Activated naive CD4-positive, alpha-beta T cell treated with anti-CD3 and anti-CD28 coated beads, Interleukin-2, amount 50 U/mL, for 16 hours (primary cell): ENCODE measurements at places on chromosomes 7 and 10.

GRCh38 chr7:26293569-26294308 is 2.1 kb downstream of the SNX10 start:
- peak; percentile 45 for DNase-seq

DNA sequence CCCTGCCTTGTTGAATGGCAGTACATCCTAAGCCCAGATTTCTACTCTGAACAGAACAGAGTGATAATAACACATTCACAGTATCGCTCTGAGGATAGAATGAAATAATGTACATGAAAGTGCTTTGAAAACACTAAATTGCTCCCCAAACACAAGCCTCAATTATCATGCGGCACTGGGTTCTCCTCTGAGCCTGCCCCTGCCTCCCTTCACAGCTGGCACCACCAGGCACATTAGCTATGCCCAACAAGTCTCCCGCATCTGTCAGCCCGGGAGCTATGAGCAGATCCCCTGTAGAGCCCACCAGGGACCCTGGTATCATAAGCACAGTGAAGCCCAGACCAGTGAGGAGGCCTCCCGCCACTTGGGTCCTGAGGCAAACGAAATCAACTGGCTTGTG is 405.5 kb downstream of the GRID1 start:
- DNase-seq: no peak

GRCh38 chr7:151198945-151199848 is 11.1 kb downstream of the H2BK1 start:
- DNase-seq: no peak

DNA sequence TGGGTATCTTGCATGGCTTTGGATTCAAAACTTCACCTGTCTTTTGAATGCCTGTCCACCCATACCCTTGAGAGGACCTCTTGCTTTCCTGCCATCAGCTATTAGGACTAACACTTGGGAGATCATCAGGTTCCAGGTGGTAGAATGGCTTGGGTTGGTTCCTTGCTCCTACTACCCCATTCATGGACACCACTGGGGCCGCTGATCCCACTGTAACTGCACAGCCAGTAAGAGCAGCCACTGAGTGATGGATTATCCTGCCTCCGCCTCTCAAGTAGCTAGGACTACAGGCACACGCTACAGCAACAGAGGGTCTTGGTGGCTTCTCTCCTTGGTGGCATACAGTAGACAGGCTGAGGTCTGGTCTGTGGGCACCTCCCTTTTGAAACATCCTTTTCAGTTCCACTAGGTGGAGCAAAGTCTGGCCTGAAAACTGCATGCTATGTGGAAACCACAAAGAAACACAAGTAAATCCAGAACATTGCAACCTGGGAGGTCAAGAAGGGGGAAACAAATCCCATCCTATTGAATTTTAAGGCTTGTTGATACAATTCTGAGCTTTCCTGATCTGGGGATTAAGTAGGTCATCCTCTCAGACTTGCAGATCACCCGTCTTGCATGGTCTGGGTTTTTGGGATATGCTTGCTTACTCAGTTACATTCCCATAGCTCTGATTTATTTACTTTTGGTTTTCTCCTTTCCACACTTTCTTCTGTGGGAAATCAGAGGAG is 9.4 kb downstream of the WBP1L start:
- DNase-seq: no peak

DNA sequence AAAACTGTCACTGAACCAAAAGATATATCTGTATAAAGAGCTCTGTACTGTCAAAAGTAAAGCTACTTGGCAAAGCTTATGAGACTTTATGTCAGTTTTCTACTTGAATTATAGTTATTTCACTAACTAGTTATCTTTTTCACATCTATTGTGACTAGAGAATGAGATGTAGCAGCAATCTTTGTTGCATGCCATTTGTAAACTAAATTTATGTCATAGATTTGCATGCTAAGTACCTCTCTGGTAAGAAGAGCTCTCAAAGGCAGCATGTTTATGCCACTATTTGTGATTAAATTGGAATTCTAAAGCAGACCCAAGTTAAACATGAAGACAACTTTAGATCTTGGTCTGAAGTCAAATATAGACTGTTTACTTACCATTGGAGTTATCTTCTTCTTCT is 300.6 kb downstream of the CNTNAP2 start:
- DNase-seq: no peak

DNA sequence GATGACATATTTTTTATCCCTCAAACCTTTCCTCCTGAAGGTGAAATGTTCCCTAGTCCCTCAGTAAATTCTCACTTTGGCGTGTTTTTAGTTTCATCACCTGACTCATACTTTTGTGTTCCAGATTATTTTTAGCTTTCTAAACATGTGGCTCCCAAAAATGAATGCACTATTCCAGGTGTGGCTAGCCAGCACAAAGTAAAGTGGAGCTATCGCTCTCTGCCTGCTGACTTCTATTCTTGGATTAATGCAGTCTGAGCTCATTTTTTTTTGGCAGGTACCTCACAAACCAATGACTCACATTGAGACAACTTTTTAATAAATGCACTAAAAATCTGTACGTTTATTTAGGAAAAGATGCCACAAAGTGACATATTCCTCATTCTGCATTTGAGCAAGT is 58.8 kb upstream of the LANCL2 start:
- no peak for DNase-seq

GRCh38 chr10:26311383-26311940 is 94.9 kb downstream of the GAD2 start:
- DNase-seq: no peak

- no peak for DNase-seq
Measured at GRCh38 chr7:57342954-57343353, 107.0 kb upstream of the ZNF716 start.

DNA sequence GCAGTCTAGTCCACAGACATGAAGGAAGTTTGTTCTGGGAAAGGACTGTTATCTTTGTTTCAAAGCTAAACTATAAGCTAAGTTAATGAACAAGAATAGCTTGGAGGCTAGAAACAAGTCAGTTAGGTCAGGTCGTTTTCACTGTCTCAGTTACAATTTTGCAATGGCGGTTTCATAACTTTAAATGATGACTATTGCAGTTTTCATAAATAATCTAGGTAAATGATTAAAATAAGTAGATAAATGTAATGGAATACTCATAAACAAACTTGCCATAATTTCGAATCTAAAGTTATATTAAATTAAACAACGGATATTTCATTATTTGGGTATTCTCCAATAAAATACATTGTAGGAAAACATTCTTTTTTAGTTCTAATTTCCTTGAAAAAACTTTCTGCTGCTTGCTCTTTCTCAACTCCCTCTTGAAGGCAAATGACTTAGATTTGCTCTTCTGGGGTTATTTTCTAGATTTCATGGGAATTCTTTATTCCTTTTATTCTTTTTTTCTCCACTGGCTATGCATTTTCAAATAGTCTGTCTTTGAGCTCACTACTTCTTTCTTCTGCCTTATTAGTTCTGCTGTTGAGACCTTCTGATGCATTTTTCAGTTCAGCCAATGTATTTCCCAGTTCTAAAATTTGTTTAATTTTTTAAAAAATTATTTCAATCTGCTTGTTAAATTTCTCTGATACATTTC is 103.8 kb upstream of the APBB1IP start:
- no peak for DNase-seq
